KBM-7 (cell line): ENCODE measurements at places on chromosomes 3 and 15.
A peak's percentile ranks its signal among the peaks of the same experiment; 100 is the strongest.

DNA sequence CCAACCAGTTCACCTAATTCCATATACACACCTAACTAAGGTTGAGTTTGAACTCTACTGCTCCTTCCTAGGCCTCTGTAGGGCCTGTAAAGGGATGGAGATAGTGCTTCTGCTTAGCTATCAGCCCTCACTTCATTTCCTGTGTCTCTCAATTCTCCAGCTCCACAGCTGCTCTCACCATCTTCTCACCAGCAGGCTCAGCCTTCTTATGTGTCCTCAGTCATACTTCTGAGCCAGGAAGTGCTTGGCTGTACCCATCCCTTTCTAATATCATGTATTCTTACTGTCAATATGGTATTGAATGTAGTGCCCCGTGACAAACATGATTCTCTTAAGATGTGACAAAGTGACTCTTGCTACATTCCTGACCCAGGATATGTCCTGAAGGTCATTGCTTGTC, 116.9 kb downstream of the SLC9A9 start:
- DNase-seq = no peak

DNA sequence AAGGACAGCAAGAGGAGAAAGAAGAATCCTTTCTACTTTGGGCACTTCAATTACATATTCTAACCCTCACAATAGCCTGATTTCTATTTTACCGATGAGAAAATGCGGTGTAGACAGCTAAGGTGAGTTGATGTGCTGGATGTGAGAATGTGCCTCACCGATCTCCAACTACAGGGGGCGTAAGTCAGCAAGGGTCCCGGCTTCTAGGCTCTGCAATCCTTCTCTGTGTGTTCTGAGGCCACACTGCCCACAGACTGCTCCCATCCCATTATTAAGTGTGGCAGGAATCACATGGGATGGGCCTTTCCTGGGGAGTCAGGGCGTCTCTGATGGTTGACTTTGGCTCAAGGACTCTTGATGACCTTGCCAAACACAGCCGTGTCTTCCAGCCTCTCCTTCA, 23.6 kb upstream of the RPL35A start:
- DNase-seq = peak; percentile 52

GRCh38 chr15:23073890-23074646, 34.7 kb upstream of the TUBGCP5 start:
- DNase-seq = peak; percentile 38

DNA sequence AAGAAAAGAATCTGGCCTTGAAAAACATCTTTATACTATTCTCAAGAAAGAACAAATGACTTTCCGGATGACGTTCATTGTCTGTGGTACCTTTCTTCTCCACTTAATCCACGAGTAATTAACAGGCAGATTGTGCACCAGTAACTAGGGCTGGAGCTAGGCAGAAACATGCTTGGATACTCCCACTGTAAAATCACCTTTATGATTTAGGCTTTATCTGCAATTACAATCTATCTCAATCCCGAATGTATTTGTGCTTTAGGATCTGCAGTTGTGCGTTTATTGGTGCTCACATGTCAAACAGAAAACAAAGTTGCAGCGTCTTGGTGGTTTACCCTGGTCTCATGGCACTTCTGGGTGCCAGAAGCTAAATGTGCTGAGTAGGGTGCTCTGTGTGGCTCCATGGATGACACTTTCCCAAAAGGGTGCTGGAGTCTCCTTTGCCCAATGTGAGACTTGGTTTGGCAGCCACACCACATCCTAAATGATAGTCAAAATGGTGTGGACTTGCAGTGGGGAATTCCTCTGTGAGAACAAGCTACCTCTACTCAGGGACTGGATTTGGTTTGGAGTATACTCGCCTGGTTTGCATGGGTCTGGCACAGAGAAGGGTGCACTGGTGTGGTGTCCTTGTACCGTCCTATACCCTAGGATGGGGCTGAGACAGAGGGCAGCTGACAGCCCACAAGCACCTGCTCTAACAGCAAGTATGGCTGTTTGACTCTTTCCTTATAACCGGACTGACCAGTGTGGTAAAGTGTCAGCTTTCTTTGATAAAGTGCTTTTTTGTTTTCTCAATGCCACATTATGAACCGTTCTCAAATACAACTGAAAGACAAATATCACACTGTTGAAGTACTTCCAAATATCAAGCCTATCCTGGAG, 7.7 kb downstream of the SERP1 start:
- no peak for DNase-seq

DNA sequence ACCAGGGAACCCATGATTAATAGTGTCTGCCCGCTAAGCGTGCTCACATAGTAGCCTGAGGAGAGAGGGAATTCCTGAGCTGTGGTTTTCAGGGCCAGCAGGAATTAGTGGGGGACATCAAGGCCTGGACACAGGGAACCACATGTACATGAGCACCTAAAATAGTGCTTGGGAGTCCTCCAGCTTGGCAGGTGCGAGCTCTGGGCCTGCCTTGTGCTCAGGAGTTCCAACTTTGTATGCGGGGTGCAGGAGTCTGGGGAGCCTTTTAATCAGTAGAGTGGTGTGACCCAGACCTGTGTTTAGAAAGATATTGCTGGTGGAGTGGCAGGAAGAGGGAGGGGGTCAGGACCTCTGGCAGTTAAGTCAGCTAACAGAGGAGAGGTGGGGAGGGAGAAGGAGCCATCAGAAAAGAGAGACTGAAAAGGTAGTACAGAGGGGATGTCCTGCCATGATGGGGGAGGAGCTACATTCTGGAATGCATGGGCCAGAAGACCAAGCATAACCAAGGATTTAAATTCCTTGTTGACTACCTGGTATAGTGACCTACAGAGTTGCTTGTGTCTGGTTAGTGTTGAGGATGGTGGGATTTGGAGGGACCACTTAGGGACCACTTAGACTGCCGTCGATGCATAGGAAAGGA, 1.9 kb downstream of the DAG1 start:
- no peak for DNase-seq

- DNase-seq = peak; percentile 16
Observed at GRCh38 chr3:171028025-171028778, 1.7 kb upstream of the SLC2A2 start.

DNA sequence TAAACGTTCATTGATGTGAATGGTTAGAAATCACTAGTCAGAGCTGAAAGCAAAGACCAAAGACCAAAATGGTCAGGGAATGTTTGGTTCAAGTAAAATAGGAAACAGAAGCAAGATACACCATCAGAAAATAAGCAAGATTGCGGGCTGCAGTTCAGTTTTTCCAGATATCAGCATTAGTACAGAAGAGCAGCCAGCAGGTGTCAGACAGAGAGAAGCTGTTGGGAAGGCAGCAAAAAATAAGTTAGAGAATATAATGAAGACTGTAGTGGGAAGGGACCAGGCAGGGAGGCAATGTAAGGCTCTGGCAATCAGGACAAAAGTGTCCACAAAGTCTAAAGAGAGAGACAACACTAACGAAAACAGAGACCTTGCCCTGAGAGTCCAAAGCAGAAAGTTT, 639.4 kb upstream of the NAALADL2 start:
- no peak for DNase-seq

DNA sequence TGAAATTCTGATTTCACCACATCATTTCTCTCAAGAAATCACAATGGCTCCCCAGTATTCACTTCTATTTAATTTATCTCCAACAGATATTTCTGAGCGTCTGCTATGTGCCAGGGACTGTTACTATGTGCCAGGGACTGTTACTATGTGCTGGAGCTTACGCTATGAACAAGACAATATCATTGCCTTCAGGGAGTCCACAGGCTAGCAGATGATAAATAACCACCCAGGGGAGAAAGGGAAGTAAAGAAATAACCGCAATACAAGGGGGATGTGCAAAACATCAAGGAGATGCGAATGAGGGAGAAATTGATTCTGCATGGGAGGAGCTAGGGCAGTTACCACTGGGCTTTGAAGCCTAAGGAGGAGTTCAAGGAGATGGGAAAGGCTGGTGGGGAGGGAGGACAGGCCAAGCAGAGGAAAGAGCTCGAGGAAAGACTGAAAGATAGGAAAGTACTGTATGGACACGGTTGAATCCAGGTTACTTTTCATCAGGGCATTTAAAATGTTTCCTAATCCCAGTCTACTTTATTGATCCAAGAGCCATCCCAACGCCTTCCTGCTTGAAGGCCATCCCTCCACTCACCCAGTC, 2.5 kb downstream of the THSD4 start:
- DNase-seq = peak; percentile 47

DNA sequence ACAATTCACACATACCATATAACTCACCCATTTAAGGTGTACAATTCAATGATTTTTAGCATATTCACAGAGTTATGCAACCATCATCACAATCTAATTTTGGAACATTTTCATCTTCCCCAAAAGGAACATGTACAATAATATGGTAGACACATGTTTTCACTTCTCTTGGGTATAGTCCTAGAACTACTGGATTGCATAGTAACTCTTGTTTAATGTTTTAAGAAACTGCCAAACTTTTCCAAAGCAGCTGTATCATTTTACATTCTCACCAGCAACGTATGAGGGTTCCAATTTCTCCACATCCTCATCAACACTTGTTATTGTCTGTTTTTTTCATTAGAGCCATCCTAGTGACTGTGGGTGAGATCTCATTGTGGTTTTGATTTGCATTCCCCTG, 14.3 kb downstream of the BNC1 start:
- DNase-seq = no peak

GRCh38 chr15:51677021-51677420, 4.3 kb upstream of the SCG3 start:
- DNase-seq = no peak

GRCh38 chr3:4421121-4421520, 45.9 kb downstream of the SUMF1 start:
- no peak for DNase-seq

GRCh38 chr3:5240740-5241139, 53.2 kb downstream of the EDEM1 start:
- no peak for DNase-seq
